ENCODE measurements at places on chromosomes 2 and 18. TPM values are rescaled to one million over a fixed set of nuclear protein-coding genes. Genes with fewer than 3 reads are reported as not detected.
A peak's percentile ranks its signal among the peaks of the same experiment; 100 is the strongest.

GRB14 gene
- total RNA-seq: not detected

DNA sequence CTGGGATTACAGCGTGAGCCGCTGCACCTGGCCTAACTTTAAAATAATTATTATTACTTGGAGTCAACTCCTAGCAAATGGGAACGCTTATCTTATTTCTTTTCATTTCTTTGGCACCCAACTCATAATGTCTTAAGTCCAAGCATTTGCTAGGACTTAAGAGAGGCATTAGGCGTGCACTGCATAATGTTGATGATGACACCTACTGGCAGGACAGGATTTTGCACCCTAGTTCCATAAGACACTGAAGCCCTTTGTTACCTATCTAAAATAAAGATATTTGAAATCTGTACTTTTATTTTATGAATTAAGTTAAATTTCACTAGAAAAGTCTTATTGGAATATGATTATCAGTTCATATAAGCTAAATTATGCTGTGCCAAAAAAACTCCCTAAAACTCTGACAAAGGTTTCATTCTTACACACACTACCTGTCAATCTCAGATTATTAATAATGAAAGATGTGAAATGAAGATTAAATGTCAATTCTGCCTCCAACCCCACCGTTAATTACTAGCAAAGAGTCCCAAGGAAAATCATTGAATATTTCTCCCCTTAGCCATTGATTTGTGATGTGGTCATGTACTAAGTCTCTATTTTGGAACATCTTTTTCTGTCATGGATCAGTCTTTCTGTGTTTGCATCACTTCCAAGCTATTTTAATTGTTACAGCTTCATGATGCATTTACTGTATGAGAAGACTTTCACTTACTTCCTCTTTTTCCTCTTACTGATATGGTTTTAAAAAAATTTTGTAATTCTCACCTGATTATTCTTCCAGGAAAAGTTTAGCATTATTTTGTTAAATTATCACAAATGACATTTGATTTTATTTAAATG lies 12.7 kb upstream of the CDH2 start:
- H3K4me3 ChIP-seq: no peak overlapping the region
- no peak overlapping the region for H3K27ac ChIP-seq
- DNase-seq: peak; percentile 37
- no peaks in the 10 kb centered on the region for H3K27me3 ChIP-seq
- H3K36me3 ChIP-seq: no peaks in the 10 kb centered on the region

ANKRD30BL gene
- total RNA-seq: not detected

AKAIN1 gene
- total RNA-seq: not detected

DNA sequence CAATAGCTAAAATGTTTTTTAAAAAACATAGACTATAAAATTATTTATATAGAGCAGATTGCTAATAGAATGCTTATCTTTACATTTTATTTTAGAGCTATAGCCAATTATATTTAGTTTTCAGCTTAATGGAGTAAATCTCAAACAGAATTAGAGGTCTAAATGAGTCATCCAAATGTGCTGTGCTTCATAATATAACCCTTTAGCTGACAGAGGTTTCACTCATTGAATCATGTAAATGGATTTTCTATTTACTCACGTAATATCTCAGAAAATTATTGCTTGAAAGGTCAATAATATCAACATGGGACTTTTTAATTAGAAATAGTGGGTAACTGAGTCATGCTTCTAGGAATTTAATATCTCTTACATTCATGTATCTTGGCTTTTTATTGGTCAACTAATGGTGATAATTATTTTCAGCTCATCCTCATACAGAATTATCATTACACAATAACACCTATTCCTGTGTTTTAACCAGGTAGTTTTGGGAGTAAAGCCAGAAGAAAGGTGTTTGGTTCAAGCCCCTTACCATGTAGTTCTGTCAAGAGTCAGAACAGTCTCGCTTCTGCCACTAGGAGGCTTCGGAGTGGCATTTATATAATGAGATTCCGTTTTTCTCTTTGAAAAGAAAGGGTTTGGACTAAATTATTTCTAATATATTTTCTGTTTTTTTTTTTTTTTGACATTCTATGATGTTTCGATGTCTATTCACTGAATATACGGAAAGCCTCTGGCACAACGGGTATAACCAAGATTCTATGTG lies 217.6 kb downstream of the CDH7 start:
- H3K4me1 ChIP-seq: no peaks in the 10 kb centered on the region
- H3K4me3 ChIP-seq: no peak overlapping the region
- H3K27ac ChIP-seq: no peak overlapping the region

DNA sequence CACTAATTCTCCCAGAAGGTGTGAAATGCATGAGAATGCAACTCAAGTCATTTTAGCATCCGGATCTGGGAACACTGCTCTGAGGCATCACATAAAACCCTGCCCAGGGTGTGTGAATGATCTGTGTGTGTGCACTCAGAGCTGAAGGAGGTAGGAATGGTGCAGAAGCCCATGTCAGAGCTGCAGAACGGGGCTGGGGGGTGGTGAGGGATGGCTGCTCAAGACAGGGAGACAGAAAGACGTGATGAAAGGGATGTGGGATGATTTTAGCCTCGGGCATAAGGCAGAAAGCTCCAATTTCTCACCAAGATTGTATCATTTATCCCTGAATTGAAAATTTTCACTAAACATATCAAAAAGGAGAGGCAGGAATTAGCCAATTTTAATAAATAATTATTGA lies 369.1 kb downstream of the EIPR1 start:
- peaks cover 39% of the 10 kb centered on the region for H3K27me3 ChIP-seq
- no peak overlapping the region for H3K27ac ChIP-seq
- H3K36me3 ChIP-seq: peaks cover 4% of the 10 kb centered on the region

COPS8 gene
- total RNA-seq: 69.2 TPM

GRCh38 chr2:26344581-26345282 lies 1.2 kb upstream of the SELENOI start:
- peak overlapping the region; percentile 90 for H3K4me3 ChIP-seq
- H3K27ac ChIP-seq: peak overlapping the region; percentile 94
- H3K4me1 ChIP-seq: peaks cover 29% of the 10 kb centered on the region
- H3K36me3 ChIP-seq: peaks cover 18% of the 10 kb centered on the region

VSNL1 gene
- total RNA-seq: not detected

GRCh38 chr2:229301237-229301636 lies 30.1 kb upstream of the PID1 start:
- DNase-seq: no peak
- no peaks in the 10 kb centered on the region for H3K27me3 ChIP-seq
- H3K4me3 ChIP-seq: no peak overlapping the region
- H3K36me3 ChIP-seq: no peaks in the 10 kb centered on the region

DNA sequence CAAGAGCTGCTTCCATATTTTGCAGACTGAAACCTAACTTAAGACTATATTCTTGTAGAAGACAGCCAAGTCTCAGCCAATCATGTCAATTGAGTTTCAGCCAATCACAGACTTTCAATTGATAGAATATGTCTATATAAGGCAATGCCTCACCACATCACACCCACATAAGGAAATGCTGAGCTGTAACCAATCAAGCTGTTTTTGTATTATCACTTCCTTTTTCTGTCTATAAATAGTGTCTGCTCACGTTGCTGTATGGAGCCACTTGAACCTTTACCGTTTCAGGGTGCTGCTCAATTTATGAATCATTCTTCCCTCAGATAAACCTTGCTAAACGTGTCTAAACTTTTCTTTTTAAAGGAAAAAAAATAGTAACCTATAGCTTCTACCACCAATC lies 1554.4 kb upstream of the LRRTM1 start:
- H3K4me3 ChIP-seq: no peak overlapping the region
- no peaks in the 10 kb centered on the region for H3K27me3 ChIP-seq

GRCh38 chr18:76454418-76454817 lies 40.6 kb downstream of the ZNF516 start:
- H3K4me3 ChIP-seq: no peak overlapping the region
- DNase-seq: no peak
- peaks cover 30% of the 10 kb centered on the region for H3K4me1 ChIP-seq
- peaks cover 3% of the 10 kb centered on the region for H3K27me3 ChIP-seq
